ENCODE measurements at places on chromosomes 2 and 18.

GRCh38 chr2:189165656-189166380 lies 13.7 kb downstream of the COL5A2 start:
- DNase-seq = no peak

DNA sequence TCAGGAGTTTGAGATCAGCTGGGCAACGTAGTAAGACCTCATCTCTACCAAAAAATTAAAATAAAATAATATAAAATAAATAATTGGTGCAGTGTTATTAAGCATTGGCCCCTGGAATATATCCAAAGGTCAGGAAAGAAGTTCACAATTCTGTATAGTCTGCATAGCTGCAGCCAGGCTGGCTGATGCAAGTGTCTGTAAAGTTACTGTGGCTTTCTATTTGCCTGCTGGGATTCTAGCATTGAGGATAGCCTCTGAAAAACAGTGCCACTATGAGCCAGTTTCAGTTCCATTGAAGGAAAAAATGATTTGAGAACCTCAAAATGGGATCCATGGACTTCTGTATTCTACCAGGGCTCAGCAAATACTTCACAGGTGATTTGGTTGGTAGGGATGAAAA lies 208.6 kb downstream of the PARD3B start:
- peak; percentile 23 for DNase-seq

- DNase-seq = no peak
These were observed 204.3 kb downstream of the HDAC4 start for GRCh38 chr2:239196474-239197021.

GRCh38 chr2:25632396-25632795 lies 41.0 kb downstream of the DTNB start:
- no peak for DNase-seq

- no peak for DNase-seq
These were observed 76.5 kb downstream of the ZNF521 start for GRCh38 chr18:25275412-25276001.

DNA sequence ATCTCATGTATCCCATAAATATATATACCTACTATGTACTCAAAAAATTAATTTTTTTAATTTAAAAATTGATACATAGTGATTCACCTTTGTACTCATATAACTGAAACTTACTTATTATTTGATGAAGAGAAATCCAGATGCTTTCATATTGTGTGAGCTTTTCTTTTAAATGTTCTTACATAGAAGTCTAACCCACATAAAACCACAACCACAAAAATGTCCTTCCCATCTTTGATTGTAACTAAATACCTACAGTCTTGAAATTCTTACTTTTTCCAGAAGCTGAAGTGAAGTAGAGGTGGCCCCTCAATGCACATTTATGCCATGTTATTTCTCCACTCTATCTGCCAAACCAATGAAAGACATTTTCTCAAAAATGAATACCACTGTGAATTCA lies 117.9 kb upstream of the COL5A2 start:
- peak; percentile 79 for DNase-seq

DNA sequence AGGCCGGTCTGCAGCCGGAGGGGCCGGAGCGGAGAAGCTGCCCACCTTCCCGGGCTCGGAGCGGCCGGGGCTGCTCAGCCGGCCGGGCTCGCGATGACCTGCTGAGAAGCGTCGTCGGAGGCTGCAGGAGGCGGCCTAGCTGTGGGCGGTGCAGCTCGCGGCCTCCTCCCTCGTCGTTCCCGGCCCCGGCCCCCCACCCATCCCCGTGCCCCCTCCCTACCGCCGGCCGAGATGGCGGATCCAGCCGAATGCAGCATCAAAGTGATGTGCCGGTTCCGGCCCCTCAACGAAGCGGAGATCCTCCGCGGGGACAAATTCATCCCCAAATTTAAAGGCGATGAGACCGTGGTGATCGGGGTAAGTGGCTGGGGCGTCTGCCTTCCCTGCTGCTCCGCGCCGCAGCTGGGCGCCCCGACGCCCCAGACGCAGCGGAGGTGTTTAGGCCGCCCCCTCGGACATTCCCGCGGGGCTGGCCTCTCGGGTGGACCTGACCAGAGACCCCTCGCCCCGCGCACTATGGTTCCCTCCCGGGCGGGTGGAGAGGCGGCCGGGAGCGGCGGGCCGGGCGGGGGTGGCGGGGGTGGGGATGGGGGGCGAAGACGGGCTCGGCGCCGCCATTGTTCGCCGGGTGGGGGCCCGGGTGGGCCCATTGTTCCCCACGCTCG lies 492 bp downstream of the KIF5C start:
- DNase-seq = no peak

- peak; percentile 23 for DNase-seq
These were observed 50.5 kb upstream of the TSPYL6 start for GRCh38 chr2:54306556-54306955.

GRCh38 chr2:199662255-199662654 lies 188.7 kb downstream of the FTCDNL1 start:
- no peak for DNase-seq

DNA sequence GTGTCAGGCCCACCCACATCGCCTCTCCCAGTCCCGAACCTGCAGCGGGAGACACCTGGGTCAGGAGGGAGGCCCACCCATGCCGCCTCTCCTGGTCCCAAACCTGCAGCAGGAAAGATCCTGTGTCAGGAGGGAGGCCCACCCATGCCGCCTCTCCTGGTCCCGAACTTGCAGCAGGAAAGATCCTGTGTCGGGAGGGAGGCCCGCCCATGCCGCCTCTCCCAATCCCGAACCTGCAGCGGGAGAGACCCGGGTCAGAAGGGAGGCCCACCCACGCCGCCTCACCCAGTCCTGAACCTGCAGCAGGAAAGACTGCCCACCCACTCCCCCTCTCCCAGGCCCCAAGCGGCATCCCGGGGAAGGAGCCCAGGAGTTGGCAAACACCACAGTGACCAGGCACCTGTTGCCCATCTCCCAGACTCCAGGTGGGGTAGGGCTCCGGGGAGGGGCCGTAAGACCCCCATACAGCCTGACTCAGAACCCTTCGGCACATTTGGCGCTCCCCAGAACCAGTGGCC lies 7.8 kb downstream of the SLC66A2 start:
- no peak for DNase-seq

DNA sequence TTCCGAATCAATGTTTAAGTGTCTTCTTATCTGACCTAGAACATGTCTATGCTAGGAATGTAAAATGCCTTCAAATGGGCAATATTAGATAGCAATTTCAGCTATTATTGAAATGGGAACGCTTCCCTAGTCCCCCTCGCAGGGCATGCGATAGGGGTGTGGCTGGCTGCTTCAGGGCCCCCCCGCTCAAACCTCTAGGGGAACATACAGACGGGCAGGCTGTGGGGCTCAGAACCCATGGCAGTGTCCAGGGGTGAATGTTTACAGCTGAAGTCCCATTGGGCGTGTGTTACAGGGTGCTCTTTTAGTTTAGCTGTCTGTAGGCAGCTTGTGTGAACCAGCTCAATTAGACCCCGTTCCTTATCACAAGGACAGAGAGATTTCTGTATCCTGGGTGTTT lies 315.9 kb downstream of the DSEL start:
- DNase-seq = no peak

DNA sequence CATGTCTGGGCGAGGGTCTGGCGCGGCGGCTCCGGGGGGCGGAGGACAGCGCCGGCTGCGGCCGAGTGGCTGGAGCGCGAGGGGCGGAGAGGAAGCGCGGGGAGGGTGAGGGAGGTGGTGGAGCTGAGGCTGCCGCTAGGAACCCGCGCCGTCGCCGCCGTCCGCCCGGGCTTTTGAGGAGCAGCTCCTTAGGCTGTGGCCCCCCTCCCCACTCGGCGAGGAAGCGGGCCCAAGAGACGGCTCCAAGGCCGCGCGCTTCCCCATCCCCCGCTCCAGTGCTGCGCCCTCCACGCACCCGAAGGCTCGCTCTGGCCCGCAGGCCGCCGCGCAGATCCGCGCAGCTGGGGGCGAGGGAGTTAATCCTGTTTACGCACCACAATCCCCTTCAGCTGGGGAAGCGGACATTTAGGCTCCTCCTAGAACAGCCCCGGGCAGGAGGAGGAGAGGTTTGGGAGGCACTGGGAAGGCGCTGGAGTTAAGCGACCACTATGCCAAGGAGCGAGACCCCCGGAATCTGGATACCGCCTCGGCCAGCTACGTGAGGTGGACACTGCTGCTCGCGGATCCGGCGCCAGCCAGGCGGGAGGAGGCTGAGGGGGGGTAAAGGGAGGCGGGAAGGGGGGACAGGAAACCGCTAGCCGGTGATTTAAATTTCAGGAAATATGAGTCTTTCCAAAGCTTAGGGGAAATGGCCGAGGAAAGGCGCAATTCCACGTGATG lies at the start of gene CNRIP1:
Gene CNRIP1 (minus strand): TSS at position 552 of the 720 bp plus-strand sequence. CDS start 549 bp downstream, at position 3.
- DNase-seq = peak; percentile 85

- DNase-seq = no peak
These were observed 360.5 kb upstream of the NT5C1B start for GRCh38 chr2:18949871-18950270.

- DNase-seq = peak; percentile 61
These were observed 188.1 kb downstream of the FMNL2 start for GRCh38 chr2:152523091-152523490.

DNA sequence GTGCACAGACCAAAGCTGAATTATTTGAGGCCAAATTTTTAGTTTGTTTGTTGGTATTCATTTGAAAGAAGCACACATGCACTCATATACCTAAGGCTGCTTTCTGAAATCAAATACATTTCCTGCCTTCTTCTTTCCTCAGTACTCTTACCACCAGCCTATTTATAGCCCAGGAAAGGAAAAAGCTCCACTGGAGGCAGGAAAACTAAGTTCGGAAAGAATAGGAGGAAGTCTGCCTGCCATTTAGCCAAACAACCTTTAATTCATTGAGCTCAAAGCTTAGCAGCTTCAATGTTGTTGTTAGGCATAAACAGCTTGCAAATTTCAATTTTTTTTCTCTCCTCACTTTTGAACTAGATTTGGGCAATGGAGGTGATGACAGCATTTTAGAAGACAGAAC lies 40.4 kb upstream of the RASGRP3 start:
- DNase-seq = peak; percentile 53
